ENCODE measurements at places on chromosomes 6 and 20.
A peak's percentile ranks its signal among the peaks of the same experiment; 100 is the strongest.

GRCh38 chr6:163023700-163024099 is 295.9 kb downstream of the PACRG start:
- DNase-seq: no peak

GRCh38 chr6:33781131-33781975 is 7.6 kb downstream of the LEMD2 start:
- DNase-seq: peak; percentile 64

DNA sequence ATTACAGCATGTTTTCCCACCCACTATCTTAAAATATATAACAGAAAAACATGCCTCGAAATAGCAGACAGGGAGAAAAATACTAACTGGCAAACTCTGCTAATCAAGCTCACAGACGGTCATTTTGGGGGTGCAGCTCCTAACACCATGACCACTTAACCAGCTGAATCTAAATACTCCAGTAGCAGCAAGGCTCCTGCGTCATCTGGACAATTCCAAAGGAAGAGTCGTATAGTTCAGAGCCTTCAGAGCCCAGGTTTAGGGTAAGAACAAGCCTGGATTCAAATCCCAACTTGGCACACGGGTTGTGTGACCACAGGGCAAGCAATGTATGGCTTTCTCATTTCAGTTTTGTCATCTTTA is 81.3 kb upstream of the COL21A1 start:
- DNase-seq: no peak

DNA sequence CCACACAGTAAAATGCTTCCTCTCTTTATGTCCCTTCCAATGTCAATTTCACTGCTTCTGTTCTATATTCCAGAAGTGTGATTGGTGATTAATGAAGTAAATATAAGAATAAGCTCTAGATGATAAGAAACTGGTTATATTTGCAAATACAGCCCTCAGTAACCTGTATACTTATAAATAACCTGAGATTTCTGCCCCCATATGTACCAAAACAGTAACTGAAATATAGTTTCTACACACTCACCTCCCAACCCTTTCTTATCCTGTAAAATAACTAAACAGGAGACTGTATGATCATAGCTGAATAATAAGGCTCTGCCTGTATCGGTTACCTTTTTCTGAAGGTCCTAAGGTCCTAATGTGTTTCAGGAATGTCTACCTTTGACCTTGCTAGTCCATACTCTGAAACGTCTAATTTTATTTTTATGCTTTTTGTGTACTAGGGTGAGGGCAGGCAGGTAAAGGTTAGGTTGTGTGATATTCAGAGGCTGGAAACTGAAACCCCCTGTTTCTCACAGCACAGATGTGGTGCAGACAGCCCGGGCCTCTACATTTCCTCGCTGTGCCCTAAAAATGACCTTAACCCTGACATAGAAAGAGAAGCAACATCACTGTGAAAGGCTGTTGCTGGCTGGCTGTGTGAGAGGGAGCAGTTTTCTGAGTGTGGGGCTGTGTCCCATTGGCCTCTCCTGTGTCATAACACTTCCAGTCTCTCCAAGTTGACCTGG is 378.8 kb downstream of the CENPW start:
- DNase-seq: no peak

DNA sequence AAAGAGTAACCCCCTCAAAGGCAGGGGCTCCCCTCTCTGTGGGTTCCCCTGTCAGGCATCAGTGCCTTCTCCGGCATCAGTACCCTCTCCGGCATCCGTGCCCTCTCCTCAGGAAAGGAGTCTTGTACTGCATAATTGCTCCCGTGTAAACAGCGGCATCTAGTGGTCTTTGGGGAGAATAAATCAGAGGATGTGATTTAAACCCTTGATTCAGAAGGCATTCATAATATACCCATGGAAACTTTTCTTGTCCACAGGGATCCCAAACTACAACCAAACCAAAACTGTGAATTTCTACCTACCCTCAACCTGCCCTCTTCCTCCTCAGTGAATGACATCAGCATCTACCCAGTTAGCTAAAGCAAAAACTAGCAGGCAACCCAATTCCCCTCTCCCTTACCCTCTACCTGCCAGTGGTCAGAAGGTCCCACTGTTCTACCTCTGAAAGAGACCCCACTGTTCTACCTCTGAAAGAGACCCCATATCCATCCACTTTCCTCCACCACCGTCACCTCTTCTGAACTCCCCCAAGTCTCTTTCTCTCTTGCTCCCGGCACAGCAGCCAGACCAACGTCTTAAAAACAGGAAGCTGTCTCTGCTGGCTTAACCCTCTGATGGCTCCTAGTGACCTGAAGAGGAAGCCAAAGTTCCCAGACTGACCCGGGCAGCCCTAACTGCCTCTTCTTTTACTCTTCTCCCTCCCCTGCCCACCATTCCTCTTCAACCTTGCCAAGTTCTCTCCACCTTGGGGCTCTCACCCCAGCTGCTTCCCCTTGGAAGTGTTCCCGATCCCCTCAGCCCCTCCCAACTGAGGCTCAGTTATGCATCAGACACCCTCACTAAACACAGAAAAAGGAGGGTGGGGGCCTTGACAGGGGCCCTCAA is 27.2 kb downstream of the UBE2V1 start:
- DNase-seq: peak; percentile 17

- DNase-seq: no peak
These were observed 326.9 kb downstream of the CD83 start for GRCh38 chr6:14444295-14444972.

GRCh38 chr6:64146876-64147275 is 511.3 kb downstream of the PHF3 start:
- DNase-seq: no peak

DNA sequence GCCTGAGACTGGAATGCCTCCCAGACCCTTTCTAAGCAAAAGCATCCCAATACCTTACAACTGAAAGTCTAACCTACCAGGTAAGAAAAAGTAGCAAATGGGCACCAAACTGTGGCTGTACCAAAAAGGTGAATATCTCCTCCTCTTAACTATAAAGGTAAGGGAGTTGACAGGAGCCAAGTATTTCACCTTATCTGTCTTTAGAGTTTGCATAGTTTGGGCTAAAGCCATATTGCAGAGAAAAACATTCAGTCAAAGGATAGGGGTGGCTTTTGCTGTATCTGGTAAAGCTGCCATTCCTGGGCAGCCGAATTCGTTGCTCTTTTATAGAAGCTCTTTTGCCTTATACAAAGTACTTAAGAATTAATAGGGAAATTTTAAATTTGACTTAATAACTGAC is 38.1 kb downstream of the PHF3 start:
- DNase-seq: no peak

DNA sequence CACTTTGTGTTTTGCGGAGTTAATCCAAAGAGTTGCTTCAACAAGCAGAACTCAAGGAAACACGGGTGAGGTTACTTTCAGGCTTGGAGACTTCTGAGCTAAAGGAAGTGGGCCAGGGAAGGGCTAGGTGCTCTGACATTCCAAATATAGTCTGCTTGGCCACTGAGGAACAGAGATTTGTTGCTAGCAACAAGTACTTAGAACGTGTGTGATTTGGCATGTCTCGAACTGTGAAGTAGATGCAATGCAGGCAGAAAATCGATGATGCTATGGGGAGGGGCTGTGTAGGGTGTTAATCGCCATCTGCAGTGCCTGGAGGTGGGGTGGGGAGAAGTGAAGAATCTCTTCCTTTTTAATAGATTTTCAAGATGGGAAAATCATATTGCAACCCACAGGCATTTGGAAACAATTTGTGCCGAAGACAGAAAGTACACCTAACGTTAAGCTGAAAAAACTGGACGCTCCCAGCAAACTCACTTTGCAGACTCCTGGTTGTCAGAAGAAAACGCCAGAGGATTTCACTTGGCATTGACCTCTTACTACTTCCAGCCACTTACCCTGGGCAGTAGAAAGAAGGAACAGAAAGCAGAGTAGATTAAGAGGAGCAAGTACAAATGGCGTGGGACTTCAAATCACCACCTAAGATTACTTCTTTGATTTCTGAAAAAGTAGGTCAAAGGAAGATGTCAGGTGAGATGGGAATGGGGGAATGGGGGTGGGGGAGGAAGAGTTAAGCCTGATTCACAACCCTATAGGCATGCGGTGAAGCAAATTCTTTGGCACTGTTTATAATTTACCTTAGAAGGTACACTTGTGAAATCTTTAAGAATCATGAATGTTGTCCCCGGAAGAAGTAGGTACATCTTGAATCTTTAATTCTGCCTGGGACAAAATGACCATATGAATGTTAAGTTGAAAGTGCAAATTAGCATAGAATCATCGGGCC is 314.1 kb downstream of the CD83 start:
- DNase-seq: no peak

DNA sequence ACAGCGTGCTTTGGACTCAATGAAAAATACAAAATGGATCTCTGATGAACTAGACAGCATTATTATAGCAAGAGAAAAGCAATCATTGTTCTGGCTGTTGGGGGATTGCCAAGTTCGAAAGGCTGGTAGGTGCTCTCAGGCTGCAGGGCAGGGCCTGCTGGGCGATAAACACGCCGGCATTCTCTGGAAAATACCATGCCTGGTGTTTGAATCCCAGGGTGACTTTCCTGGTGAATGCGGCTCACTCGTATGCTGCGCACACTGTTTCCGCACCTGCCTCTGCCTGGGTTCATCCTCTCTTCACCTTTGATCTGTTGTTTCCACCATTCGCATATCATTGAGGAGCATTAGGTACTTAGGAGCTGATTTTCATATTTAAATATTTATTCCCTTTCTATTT is 37.4 kb downstream of the GCNT2 start:
- no peak for DNase-seq

DNA sequence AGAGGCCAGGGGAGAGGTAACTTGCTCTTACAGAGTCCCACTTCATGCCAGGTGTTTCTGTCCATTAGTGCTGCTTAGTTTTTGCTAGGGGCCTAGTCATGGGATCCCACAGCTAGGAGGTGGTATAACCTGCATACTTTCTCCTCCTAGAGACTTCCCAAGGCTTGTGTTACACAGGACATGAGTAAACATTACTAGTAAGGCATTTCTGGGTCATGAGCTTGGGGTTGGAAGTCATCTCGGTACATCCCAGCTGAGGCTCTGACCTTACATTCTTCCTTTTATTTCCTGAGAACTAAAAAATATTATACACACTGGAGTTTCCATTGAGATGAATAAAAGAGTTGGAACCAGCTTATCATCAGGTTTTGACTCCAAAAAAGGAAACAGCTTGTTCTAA is 20.9 kb upstream of the PNPLA1 start:
- DNase-seq: peak; percentile 8

- DNase-seq: no peak
These were observed 159.5 kb upstream of the MANEA start for GRCh38 chr6:95417856-95418255.

- DNase-seq: peak; percentile 21
These were observed at the start of gene RUNX2 for GRCh38 chr6:45327956-45328522. RUNX2 (plus strand) TSS chr6:45328330; CDS start chr6:45328727, 397 bp downstream.

GRCh38 chr6:43795421-43795820 is 25.4 kb downstream of the VEGFA start:
- DNase-seq: no peak
